ENCODE measurements at places on chromosomes 3 and 15. TPM values are rescaled to one million over a fixed set of nuclear protein-coding genes. Genes with fewer than 3 reads are reported as not detected.

Gene HESX1
- total RNA-seq: 0.19 TPM

Gene SV2B
- 0.87 TPM for total RNA-seq

Gene CCDC9B
- total RNA-seq: 0.44 TPM

Gene CKMT1A
- total RNA-seq: 0.06 TPM

Gene ATP13A5
- not detected for total RNA-seq

Gene SCAMP5
- 0.83 TPM for total RNA-seq

Gene GOLGA8R
- total RNA-seq: 2.3 TPM

Gene CCDC71
- total RNA-seq: 27.9 TPM

Gene MEGF11
- not detected for total RNA-seq

Gene ESYT3
- total RNA-seq: not detected

Gene OXNAD1
- total RNA-seq: 9.4 TPM

Gene CFAP100
- total RNA-seq: not detected

Data from cardiac ventricle fibroblast (primary cell).